Renal cortical epithelial cell (primary cell): ENCODE measurements at places on chromosomes 6 and 20.

- DNase-seq: no peak
Observed at GRCh38 chr6:18329776-18330175, 57.4 kb upstream of the RNF144B start.

GRCh38 chr6:56582236-56582635, 60.5 kb downstream of the DST start:
- DNase-seq: no peak

- DNase-seq: no peak
Observed at GRCh38 chr20:44745598-44746366, at the start of gene KCNK15. Gene KCNK15, plus strand, starts transcription at chr20:44745865. Its CDS starts 46 bp downstream, at chr20:44745911.

DNA sequence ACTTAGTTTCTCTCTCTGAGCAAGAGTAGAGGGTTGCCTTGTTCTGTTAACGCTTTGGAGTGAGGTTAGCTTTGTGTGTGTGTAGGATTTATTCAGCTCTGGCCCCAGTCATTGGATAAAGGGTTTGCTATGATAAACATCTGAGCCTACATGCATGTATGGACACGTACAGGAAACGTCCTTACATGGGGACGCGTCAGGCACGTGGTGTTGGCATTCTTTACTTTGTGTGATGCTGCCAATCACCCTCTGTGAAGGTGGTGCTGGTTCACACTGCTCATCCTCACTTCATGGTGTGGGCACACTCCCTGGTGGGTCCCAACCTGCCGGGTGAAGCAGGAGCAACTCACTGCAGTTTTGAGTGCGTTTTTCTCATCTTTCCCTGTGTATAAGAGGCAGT, 53.4 kb upstream of the CD93 start:
- DNase-seq: no peak

DNA sequence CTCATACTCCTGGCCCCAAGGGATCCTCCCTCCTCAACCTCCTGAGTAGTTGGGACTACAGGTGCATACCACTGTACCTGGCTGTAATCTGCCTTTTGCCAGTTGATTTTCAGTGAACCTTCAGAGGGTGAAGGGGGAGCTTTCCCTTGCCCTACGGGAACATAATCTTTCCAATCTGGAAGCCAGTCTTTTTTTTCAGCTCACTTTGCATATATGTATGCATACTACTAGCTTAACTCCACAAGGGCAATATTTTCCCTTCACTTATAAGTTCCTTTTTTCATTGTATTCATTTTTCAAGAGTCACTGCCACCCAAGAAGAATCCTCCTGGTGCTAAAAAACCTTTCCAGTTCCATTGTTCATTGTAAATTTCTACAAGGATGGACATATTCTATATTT, 53.4 kb upstream of the GCM1 start:
- no peak for DNase-seq

GRCh38 chr20:16228722-16229121, 344.5 kb downstream of the KIF16B start:
- no peak for DNase-seq

- peak; percentile 36 for DNase-seq
Observed at GRCh38 chr6:149190224-149190831, 127.2 kb upstream of the TAB2 start.

- no peak for DNase-seq
Observed at GRCh38 chr6:170182781-170183120, 108.1 kb downstream of the DLL1 start.

DNA sequence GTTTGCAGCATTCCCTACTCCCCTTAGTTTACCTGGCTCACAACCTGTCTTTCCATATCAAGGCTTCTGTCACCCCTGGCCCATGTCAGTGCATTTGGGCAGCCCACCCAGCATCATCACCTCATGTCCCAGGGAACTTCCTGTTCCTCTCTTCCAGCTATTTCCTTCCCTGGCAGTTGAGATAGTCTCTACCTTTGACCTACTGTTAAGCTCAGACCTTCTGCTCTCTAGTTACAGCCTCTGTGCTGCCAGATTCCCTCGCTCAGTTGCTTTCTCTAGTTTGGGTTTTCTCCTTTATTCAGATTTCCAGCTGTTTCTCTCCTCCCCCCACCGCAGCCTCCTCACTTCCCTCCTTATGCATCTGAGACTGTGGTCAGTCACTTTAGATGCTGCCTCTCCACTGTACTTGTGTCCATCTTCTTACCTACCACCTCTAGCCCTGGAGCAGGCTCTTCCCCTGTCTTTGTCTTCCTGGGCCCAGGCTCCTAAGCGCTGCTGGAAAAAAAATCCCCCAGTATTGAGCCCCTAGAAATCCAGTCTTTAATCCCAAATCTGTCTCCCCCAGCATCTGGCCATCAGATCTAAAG, 16.3 kb downstream of the PTPN1 start:
- DNase-seq: no peak

GRCh38 chr20:41148942-41149341, 11.6 kb downstream of the PLCG1 start:
- no peak for DNase-seq

GRCh38 chr20:47032933-47033578, 138.4 kb downstream of the EYA2 start:
- DNase-seq: no peak

DNA sequence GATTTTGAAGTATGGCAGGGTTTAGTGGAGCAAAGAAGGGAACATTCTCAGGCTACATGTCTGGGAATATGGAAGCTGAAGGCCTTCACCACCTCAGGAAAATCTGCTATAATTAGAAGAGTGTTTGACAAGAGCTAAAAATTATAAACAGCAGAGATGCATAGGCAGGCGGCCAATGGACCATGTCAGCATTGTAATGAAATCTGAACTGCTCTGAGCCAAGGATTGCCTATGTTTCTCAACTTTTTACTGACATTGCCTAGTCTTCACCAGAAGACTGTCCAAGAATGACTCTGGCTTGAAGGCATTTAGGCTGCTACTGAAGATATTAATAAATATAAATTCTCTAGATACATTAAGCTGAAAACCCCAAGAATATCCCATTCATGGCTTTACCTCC, 84.1 kb downstream of the C6orf52 start:
- DNase-seq: peak; percentile 3

- DNase-seq: peak; percentile 30
Observed at GRCh38 chr20:48398506-48399449, 429.0 kb downstream of the PREX1 start.

GRCh38 chr20:15204234-15204633, 866.8 kb upstream of the FLRT3 start:
- no peak for DNase-seq

- DNase-seq: no peak
Observed at GRCh38 chr6:56655249-56655648, 12.6 kb upstream of the DST start.

DNA sequence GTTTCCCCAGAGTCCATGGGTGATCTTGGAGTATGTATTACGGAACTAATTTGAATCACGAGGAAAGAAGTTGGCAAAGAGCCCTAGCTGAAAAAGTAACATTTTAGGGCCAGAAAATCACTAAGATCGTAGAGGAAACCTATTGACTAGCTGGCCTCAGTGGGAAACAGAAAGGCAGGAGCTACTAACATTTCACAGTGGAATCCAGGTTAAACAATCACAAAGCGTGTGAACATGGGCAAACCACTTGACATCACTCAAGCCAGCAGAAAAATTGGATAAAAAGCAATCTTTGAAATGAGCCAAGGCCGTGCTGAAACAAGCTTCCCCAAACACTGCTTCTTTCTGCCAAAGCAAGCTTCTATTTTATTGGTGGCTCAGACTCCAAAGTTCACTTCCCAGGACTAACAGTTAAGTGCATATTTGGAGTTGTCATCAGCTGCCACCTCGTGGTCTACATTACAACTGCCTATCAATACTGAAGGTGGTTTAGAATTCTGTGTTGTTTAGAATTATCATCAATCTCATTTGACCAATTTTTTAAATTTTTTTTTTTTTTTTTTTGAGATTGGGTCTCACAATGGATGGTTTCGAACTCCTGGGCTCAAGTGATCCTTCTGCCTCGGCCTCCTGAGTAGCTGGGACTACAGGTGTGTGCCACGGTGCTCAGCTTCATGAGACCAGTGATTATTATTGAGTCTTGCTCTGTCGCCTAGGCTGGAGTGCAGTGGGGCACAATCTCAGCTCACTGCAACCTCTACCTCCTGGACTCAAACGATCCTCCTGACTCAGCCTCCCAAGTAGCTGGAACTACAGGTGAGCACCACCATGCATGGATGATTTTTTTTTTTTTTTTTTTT, 10.6 kb downstream of the RPS10 start:
- peak; percentile 77 for DNase-seq

DNA sequence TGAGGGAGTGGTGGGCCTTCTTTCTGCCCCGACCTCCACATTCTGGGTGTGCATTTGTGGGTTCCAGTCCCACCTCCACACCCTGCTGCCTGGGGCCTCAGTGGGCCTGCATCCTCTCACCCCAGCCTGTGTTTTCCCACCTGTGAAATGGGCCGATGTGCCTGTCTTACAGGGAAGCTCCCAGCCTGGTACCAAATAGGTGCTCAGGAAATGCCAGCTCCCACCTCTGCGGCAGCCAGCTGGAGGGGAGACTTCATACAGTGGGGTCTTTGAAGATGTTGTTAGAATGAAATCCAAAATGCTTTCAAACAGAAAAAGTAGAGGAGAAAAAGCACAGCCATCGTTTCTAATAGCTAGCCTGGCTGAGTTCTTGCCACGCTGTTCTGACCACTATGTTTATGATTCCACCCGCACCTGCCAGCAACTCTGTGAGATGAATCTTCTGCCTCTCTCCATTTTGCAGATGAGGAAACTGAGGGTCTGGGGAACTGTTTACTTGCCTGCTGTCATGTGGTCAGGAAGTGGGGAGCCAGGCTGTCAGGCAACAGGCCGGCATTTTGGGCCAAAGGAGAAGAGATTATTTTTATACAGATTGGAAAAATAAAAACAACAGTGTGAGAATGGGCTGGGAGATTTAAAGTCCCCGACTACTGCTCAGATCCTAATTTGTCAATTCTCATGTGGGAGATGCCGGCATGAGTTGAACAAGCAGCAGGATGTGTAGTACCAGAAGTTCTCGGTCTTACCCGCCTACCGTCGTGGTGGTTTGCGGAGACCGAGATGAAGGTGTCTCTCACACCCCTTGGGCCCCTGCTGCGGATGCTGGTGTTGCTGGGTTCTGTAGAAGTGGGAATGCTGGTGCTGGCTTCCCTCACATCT, 4.6 kb downstream of the TMEM181 start:
- no peak for DNase-seq

DNA sequence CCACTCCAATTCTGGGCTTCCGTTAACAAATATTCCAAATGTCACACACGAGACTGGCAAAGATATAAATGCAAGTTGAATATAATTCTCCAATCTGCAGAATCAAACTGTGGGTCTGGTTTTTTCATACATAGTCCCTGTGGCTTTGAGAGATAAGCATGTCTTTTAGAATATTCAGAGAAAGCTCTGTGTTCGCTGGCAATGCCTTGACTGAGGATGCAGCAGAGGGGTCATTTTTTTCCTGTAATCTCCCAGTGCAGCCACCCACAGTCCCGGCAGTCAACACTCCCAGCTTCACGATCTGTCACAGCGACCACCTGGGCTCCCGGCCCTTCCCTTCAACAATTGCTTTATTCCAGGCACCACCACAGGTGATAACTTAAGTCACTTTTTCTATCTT, 30.5 kb downstream of the MUC22 start:
- DNase-seq: no peak

- DNase-seq: no peak
Observed at GRCh38 chr20:63056236-63057170, 49.7 kb upstream of the BHLHE23 start.

- peak; percentile 80 for DNase-seq
Observed at GRCh38 chr6:27188061-27188884, 59.2 kb upstream of the PRSS16 start.

DNA sequence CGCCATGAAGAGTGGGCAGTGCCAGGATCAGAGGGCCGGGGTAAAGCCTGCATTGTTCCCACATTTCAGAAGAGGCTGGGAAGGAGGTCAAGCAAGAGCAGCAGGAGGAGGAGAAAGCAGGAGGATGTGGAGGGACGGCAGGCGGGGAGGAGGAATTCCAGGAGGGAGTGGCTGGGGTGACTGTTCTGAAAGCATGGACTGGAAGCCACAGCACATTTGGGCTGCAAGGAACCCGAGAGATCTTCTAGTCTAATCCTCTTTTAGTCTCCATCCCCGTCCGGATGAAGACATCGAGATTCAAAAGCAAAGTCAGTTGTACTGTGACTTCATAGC, 76.9 kb downstream of the FAM50B start:
- no peak for DNase-seq

GRCh38 chr20:2759603-2760296, 40.7 kb downstream of the CPXM1 start:
- DNase-seq: no peak

GRCh38 chr20:41276317-41276751, 41.2 kb downstream of the ZHX3 start:
- no peak for DNase-seq

DNA sequence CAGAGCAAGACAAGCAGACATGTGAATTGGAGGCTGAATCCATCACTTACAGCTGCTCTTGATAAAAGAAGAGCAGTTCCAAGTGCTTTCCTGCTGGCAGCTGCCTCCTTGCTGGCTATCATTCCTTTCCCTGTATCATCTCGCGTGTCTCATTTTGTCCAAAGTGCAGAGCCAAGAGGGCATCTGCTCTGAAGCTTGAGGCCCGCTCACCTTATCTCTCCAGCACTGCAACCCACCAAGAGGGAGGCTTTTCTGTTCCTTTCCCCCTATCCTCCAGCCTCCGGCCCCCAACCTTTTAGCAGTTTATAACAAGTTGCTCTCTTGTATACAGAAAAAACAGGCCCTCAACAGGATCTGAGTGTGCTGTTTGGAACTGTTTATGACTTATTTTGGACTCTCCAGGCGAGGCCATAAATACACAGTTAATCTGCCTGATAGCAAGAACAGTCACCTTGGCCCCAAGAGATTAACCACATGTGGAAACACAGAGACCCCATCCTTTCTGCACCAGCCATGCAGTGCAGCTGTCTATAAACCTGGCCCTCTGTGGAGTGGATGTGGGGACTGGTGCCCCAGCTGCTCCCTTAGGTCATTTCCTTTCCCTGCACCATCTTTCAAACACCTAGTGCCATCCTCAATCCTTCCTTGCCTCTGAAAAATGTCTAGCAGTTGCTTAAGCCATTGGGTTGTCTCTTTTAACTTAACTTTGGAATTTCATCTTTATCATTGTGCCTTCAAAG, 172.5 kb upstream of the FERMT1 start:
- no peak for DNase-seq

DNA sequence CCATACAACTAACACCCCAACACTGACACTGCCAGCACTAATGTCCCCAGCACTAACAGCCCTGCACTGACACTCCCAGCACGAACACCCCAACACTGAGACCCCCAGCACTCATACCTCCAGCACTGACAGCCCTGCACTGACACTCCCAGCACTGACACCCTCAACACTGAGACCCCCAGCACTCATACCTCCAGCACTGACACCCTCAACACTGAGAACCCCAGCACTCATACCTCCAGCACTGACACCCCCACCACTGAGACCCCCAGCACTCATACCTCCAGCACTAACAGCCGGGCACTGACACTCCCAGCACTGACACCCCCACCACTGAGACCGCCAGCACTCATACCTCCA, 57.2 kb downstream of the ERMARD start:
- no peak for DNase-seq

GRCh38 chr6:87182321-87182720, 27.0 kb downstream of the ZNF292 start:
- DNase-seq: no peak
